CD4-positive, alpha-beta T cell treated with Interleukin-15 for 1 hour (primary cell): ENCODE measurements at places on chromosomes 3 and 15.

DNA sequence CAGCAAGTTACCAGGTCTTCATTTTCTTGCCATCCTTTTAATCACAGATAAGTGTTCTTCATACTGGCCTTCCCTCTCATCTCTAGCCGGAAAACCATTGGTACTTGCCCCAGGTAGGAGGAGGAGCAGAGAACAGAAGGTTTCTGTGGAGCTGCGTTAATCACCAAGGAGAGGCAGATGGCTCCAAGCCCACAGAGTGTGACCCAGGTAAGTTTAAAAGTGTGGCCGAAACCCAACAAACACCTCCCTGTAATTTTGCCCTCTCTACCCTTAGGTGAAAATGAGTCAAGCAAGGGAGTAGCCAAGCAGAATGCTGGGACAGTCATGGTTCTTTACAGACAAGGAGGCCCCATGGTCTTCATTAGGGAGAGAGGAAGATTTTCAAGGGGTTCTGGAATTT lies 37.3 kb downstream of the NFKBIZ start:
- no peak for DNase-seq

DNA sequence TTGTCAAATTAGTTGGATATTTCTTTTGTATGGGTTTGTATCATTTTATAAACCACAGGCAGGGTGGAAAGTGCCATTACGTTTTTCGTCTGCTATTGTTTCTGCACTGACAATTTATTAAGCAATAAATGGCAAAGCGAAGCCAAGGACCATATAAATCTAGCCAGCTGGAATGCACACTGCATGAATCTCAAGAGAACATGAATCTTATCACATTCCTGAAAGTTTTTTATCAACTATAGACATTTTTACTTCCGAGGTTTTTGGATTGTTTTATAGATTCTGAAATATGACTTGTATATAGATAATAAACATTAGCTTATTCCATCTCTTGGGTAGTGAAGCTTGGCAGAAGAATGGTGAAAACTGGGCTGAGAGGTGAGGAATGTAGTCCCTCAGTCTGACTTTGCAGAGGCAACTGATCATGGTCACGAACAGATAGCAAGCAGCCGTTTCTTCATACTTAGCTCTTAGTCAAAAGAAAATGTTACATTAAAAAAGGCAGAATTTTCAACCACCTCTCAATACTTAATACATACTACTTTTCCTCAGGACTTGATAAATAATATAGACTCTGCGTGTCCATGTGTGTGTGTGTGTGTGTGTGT lies 102.7 kb downstream of the OSBPL10 start:
- DNase-seq = no peak

DNA sequence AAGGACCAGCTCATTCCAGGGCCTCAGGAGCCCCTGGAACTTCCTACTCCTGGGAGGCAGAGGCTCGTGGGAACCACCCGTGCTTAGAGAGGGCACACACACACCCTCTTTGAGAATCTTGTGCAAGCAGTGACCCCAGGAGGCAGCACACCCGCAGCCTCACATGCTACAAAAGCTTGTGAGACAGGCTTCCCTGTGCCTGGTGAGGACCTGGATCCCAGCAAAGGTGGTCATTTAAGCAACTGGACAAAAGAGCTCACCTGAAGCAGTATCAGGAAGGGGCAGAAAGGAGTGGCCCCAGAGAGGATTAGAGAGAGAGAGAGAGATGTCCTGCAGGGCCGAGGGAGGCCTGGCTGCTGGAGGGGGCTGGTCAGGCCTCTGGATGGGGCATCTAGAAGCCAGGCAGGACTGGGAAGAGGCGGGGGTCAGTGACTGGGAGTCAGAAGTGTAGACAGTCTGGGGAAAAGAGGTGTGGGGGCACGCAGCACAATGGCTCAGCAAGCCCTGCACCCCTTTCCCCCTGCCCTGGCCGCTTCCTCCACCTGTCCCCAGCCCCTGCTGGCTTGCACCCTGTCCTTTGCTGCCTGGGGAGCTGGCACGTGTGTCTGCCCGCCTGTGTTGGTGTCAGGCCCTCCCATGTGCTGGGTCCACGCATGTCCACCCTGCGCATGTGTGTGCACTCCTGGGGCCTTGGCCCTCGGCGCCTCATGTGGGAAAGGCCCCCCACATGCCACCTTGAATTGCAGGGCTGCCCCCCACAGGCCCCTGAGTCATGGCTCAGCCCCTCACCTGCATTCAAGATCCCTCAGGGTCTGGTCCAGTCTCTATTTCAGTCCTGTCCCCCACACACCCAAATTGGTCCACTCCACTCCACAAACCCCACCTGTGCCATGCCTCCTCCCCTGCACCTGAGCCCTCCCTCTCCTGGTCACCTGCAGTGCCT lies 36.9 kb downstream of the TSPAN3 start:
- no peak for DNase-seq

- no peak for DNase-seq
Observed at GRCh38 chr15:31591908-31592307, 265.3 kb downstream of the KLF13 start.

- no peak for DNase-seq
Observed at GRCh38 chr15:45120081-45120972, 6.2 kb downstream of the DUOXA2 start.

- DNase-seq = no peak
Observed at GRCh38 chr3:120285508-120285841, 453 bp upstream of the GPR156 start.

DNA sequence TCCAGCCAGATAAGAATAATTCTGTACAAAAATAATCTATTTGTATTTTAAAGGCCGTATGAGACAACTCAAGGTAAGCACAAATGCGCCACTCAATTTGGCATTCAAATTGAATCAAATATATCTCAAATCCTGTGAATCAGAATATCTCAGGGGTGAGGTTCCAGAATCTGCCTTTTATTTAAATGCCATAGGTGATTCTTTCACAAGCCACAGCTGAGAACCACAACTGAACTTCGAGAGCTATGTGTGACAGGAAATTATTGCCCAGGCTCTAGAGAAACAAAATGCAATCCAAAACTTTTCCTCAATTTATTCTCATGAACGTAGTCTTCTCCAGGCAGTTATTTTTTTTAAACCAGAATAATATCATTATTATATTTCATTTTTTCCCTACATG lies 11.9 kb downstream of the ATP8B4 start:
- no peak for DNase-seq

GRCh38 chr3:87336761-87337160 lies 60.4 kb upstream of the POU1F1 start:
- no peak for DNase-seq

- no peak for DNase-seq
Observed at GRCh38 chr15:28959326-28959725, 73.6 kb downstream of the APBA2 start.

GRCh38 chr3:169769287-169770181 lies at the start of gene ACTRT3:
TSS of gene ACTRT3 (minus strand) at chr3:169769561. CDS start at chr3:169769520, 41 bp downstream.
- peak; percentile 69 for DNase-seq

DNA sequence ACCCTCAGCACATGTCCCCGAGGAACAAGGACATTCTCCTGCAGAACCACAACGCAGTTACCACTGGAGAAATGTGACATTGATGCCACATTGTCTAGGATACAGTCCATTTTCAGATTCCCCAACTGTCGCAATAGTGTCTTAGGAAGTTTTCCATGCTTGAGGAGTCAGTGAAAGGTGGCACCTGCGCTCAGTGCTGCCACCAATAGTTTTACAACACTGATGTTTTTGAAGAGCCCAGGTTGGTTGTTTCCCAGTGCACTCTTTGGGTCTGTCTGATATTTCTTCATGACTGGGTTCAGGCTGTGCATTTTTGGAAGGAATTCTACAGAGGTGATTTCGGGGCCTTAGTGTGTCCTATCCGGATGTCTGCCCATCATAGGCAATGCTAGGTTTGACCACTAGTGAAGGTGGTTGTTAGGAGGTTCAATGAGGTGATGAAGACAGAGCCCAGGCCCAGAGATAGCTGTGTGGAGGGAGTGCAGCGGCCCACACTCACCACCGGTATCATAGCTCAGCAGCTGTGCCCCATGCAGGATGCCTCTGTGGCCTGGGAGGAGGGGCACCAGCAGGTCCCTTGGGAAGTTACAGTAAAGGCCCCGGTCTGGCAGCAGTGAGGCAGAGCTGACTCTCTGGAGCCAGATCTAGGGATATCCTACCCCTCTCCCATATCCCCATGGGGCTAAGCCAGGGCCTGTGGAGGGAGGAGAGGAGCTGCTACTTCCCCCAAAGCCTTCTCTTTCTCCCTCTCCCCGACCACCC lies 96.6 kb downstream of the DNAJB8 start:
- no peak for DNase-seq

DNA sequence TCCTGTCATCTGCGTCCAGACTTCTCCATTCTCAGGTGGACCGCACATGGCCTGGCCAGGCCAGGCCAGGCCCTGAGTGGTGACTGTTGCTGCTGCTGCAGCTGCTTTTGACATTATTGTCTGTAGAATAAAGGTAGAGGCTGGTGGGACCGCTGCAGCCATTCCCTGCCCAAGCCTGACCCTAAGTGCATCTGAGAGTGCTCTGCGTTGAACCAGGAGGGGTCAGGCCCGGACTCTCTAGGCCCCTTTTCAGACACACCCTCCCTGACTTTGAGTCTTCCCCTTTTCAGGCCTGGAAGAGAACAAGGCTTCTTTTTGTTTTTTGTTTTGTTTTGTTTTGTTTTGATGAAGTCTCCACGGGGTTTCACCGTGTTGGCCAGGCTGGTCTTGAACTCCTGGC lies 54.6 kb upstream of the FLNB start:
- DNase-seq = no peak

DNA sequence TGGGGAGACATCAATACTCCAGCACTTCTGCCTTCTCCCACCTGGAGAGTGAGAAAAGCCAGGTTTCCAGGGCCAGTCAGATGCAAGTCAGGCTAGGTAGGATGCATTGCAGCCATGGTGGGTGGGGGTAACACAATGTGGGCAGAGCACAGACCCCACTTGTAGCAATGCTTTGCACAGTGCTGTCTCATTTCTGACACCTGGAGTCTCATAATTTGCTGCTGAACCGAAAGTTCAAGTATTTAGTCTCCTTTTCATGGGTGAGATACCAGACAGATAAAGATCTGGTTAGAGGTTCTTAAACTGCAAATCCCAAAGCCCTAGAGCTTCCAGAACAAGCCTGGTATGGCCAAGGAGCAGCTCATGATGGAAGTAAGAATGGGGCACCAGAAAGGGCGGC lies 880.3 kb upstream of the CFAP20DC start:
- DNase-seq = no peak
